ENCODE measurements at places on chromosomes 11 and 22. TPM values are rescaled to one million over a fixed set of nuclear protein-coding genes. Genes with fewer than 3 reads are reported as not detected.
A peak's percentile ranks its signal among the peaks of the same experiment; 100 is the strongest.

DNA sequence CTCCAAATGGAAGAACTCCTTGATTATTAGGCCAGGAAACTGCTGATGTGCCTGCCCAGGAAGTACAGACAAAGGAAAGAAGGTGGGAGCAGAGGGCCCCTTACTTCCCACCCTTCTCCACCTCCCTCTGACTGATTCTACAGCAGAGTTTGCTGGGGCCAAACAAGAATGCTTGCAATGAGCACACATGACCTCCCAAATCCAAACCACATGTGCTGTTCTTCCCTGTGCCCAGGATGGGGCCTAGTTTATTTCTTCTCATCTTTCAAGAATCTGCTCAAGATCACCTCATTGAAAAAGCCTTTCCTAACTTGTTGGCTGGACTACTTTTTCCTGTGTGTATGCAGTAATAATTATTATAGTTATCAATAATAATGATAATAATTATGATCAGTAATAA is 286.1 kb downstream of the RAB38 start:
- DNase-seq, result no peak

- DNase-seq, result no peak
Measured at GRCh38 chr11:134640971-134641968, 229.2 kb upstream of the B3GAT1 start.

- DNase-seq, result peak; percentile 81
Measured at GRCh38 chr11:1827095-1827813, 7.5 kb upstream of the SYT8 start.

GRCh38 chr11:120344302-120345004 is 8.2 kb downstream of the ARHGEF12 start:
- DNase-seq, result no peak

DNA sequence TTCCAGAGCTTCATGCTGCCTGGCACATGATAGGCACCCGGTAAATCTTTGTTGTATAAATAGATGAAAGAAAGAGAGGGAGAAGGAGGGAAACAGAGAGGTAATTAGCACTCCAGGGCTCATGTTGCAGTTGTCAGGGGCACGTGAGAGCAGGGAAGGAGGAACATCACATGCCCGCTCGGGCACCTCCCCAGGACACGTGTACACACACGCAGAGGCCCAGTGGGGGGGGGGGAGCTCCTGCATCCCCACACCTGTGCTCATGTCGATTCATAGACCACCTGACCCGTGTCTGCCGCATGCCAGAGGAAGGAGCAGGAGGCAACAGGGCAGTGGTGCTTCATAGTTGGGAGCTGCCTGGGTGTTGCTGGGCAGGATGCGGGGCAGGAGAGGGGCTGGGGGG is 37.1 kb upstream of the NNMT start:
- no peak for DNase-seq

MS4A4A gene
- 12.5 TPM for polyA plus RNA-seq

BID gene
- 22.5 TPM for polyA plus RNA-seq
